ENCODE measurements at places on chromosomes 3 and 15.

- no peak for DNase-seq
Measured at GRCh38 chr15:100909989-100910955, 8.9 kb upstream of the LRRK1 start.

- DNase-seq = no peak
Measured at GRCh38 chr3:171811295-171811912, 1.1 kb upstream of the PLD1 start.

DNA sequence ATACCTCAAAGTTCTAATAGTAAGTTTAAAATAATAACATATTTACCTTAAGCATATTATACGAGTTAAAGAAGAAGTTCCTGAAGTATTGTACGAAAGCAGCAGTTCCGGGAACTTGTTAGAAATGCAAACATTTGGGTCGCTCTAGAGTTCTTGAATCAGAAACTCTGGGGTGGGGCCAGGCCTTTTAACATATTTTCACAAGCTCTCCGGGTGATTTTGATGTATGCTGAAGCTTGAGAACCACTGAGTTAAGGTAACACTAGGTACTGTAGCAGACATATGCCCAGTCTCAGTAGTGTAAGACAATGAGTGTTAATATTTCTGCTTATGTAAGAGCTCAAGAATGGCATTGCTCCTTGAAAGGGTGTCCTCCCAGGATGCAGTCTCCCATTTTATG lies 461.1 kb downstream of the C3orf38 start:
- DNase-seq = no peak

DNA sequence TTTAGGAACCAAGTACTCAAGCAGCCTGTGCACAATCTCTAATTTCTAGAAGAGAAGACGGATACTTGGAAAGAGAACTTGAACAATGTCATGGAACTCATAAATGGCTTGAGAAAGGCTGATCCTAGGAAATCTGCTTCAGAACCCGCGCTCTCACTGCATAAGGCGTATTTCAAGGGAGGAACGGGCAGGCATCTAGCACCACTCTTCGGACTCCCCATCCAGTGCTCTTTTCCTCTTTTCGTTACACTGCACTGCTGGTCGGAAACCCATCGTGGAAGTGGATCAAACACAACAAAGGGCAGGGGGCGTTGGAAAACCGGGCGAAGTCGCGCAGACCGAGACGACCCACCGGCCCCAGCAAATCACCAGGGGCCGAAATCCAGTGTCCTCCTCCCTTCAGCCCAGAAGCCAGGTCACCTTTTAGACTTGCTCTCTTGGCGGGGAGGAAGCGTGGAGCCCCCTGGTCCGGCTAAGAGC lies 539 bp upstream of the TLNRD1 start:
- DNase-seq = no peak

DNA sequence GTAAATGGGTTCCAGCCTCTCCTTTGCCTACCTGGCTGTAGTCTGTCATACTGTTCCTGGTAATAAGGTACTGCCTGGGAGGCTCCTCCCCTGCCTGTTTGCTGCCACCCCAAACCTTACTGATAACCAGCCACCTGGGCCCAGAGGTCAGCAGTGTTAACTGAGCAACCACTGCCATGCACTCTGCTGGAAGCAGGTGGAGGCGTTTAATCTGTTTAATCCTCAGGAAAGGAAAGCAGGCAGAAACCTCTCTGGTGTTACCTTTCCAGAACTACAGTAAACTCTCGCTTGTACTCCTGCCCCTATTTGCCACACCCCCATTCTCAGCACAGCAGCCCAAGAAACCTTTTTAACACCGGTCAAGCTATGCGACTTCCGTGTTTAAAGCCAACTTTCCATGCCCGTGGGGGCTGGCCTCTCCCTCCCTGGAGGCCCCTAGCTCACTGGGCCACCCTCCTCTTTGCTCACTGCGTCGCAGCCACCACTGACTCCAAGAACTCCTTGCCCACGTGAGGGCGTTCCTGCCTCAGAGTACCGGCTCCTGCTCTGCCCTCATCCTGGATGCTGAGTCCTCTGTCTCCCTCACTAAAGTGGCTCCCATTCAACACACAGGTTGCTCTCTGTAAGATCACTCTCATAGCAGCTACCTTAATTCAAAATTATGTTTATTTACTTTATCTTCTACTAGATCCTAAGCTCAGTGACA lies 8.3 kb downstream of the BDH1 start:
- DNase-seq = no peak

DNA sequence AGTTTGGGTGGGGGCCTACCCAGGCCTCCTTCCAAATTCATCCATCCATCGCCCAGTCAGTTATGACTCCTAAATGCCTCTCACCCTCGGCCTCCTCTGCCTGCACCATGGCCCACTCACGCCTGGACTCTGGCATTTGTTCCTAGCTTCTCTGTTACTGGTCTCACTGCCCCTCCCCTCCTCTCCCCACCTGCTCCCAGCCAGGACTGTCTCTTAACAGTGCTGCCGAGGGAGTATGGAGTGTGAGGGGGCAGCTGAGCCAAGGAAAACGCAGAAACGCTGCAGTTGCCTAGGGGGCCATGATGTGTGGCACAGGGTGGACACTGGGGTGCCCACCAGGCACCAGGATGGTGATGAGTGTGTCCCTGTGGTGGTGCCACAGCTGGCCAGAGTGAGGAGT lies 3.1 kb downstream of the RCCD1 start:
- no peak for DNase-seq

- DNase-seq = no peak
Measured at GRCh38 chr15:74786551-74787165, 4.8 kb downstream of the CSK start.

- no peak for DNase-seq
Measured at GRCh38 chr15:64600794-64601193, 140.4 kb downstream of the ZNF609 start.
